ENCODE measurements at places on chromosomes 6 and 20.
A peak's percentile ranks its signal among the peaks of the same experiment; 100 is the strongest.

DNA sequence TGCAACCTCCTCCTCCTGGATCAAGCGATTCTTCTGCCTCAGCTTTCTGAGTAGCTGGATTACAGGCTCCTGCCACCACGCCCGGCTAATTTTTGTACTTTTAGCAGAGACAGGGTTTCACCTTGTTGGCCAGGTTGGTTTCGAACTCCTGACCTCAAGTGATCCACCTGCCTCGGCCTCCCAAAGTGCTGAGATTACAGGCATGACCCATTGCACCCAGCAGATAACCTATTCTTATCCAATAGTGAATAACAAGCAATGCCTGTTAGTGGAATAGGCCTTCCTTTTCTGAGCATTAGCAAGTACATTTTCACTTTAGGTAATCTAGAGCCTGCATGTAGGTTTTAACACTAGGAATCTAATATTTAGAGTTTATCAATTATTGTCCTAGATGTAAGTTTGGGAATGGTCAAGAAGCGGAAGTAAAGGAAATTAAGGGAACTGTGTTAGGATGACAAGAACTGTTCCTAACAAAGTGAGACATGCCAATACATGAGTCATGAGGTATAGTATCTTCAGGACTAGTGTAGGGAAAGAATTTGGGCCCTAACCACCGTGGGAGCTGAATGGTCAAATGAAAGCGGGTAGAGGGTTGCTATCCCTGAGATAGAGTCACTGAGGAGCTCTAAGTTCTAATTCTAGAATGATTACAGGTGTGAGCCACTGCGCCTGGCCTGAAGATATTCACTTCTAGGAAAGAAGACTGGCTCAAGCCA, 15.0 kb downstream of the BLTP3A start:
- no peak for DNase-seq

DNA sequence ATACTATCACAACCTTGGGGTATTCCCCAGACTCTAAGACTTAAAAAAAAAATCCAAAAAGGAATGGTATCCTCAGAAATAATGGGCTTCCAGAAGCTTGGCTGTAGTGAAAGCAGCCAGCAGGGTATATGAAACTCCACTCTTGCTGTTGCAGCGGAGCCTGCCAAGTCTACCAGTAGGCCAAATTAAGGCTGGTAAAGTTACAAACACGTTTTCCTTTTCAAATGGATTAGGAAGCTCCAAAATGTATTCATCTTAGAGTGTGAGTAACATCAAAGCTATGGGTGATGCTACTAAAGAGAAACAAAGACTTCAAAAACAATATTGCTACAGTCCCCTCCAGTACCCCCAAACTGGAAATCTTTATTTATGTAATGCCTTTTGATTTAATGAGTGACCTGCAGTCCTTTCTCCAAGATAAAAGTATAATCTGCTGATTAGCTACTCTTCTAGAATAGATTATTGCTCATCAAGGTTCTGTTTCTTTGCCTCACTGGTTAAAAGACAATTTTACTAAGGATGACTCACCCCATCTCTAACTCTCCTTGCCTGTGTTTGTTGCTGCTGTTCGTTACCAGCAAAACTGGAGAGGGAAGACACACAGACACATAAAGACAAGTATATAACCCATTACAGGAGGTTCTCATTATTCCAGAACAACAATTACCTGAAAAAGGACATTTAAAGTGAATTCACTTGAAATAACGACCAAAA, 84.9 kb downstream of the BTBD9 start:
- peak; percentile 11 for DNase-seq

DNA sequence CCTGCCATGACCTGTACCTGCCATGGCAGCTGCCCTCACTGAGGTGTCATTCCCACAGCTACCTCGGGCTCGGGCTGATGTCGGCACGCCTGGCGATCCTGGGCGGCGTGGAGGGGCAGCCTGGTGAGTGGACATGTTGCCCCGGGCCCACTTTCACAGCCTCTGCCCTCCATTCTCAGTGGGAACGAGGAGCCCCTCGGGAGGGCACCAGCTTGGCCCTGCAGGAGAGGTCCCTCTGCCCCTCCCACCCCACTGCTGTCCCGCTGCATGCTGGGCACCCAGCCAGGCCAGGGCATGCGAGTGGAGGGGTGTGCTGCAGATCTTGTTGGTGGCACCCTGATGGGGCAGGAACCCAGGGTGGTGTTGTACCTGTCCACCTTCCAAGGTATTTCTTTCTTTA, 23.0 kb downstream of the ENTPD6 start:
- DNase-seq = no peak

GRCh38 chr6:123380257-123380656, 256.5 kb downstream of the TRDN start:
- DNase-seq = peak; percentile 68

GRCh38 chr6:129280749-129281148, 397.8 kb downstream of the LAMA2 start:
- no peak for DNase-seq

GRCh38 chr6:69696273-69696672, 100.5 kb downstream of the LMBRD1 start:
- DNase-seq = no peak

- DNase-seq = no peak
Observed at GRCh38 chr6:170026751-170027646, 263.9 kb downstream of the DLL1 start.

DNA sequence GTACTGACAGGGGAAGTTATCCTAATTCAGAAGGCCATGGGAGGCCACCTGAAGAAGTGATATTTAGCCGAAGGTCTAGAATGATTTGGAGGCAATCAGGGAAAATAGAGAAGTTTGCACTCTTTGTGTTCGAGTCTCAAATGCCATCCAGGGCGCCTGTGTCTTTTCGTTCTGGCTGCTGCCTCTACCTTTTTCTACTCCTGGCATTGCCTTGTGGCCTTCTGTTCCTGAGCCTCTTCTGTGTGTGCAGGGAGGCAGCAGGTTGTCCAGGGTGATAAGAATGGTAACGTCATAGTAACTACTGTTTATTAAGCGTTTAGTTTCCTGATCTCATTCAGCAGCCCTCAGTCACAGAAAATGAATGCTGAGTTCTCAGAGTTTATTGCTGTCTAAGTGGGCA, 252.1 kb downstream of the FARS2 start:
- DNase-seq = no peak

DNA sequence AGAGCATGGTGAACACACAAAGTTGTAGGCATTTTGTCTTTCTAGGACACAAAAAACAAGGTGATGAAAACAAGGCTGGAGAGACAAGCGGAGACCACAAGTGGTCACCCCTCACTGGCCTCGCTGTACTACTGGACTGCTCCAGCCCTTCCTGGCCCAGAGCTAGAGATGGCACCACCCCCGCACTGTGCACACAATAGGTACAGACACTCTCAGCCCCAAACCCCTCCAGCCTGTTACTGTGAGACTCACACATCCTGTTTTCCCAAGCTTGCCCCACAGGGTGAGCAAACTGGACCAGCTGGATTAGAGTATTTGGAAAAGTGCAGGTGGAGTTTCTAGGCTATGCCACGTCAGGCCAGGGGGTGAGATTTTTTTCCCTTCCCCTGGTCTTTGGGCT, 8.4 kb upstream of the ZSWIM1 start:
- no peak for DNase-seq

- DNase-seq = no peak
Observed at GRCh38 chr6:25486550-25486949, 165.5 kb upstream of the SCGN start.

DNA sequence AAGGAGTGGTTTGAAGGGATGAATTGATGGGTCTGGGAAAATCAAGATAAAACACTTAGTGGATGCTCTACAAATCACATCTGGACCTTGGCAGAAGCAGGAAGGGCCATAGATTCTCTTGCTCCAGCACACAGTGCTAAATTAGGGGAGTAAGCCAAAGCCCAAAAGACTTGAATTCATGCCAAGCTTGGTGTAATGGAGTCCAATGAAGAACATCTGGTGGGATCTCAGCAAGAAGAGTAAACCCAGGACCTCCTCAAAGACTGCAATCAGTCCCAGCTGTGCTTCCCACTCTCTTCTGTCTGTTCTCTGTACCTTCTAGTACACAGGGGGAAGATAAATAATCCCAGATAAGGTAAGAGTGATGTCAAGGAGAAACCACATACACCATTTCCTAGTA, 683.4 kb downstream of the RNF144B start:
- DNase-seq = no peak

DNA sequence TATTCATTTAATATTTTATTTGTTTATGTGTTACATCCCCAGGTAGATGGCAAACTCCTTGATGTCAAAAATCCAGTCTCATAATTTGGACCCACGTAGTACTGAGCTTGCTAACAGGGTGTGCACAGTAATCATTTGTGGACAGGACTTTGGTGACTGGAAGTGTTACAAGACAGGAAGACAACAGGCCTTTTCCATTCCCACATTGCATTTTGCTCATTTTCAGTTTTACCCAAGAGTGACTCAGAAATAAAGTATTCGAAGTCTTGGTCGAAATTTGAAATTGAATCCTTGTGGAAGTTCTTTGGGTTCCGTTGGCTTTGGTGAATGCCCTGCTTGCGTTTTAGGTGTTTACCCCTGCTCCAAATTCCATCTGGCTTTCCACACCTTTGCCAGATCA, 63.0 kb upstream of the THBS2 start:
- DNase-seq = no peak

DNA sequence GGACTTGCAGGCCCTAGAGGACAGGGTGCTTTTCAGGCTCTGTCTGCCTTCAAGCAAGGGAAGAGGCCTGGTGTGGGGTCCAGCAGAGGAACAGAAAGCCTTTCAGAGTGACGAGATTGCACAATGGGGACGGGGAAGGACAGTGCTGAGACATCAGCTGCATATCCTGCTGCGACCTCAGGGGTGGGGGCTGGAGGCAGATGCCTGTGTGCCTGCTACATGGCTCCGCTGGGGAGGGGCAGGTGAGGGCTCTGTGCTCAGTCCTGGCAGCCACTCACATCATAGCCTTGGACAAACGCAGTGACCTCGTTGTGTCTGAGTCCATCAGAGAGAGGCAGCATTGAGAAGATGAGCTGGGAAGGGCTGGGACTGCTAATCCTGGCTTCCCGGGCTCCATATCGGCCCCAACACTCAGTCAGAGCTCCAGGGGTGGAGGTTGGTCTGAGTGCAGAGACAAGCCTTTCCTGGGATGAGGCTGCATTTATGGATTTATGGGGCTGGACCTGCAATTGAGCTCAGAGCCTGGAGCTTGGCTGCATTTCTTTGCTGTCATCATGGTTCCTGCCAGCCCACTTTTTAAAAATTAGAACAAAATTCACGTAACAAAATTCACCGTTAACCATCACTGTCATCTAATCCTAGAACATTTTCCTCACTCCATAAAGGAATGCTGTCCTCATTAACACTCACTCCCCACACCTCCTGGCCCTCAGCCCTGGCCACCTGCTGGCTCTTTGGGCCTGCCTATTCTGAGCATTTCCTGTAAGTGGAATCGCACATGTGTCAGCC, 196.9 kb upstream of the SLC24A3 start:
- DNase-seq = no peak

DNA sequence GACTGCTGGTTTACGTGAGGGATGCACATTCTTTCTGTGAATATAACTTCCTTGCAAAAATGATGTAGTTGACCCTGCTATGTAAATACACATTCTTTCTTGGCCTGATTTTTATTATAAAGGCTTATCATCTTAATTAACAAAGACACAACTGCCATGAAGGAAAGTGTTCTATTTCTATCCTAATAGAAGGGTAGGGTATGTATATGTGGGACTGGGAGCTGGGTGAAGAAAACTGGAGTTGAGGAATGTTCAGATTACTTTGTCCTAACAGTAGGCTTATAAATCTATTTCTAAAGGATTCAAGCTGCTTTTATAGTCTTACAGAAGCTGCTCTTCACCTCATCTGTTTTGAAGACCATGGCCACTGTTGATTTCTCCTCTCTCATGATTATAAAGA, 76.5 kb upstream of the RGS17 start:
- no peak for DNase-seq

DNA sequence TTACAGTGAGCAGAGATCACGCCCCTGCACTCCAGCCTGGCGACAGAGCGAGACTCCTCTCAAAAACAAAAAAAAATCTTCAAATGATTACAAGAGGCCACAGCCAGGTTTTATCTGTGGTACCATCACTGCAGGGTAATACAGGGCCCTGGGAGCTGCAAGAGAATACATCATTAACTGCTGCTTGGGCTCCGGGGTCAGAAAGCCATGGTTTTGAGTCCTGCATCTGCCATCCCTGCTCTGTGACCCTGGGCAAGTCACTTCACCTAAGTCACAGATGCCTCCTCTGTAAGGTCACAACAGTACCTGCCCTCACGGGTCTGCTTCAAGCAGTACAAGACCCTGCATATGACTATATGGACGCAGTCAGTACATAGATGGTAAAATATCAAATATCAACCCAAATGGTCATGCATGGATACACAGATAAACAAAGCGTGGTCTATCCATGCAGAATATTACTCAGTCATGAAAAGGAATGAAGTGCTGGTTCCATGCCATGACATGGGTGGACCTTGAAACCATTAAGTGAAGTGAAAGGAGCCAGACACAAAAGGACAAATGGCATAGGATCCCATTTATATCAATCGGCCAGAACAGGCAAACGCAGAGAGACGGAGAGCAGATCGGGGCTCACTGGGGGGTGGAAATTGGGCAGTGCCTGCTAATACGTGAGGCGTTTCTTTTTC, 83.6 kb downstream of the NFATC2 start:
- DNase-seq = no peak

GRCh38 chr6:33413241-33414120, 2.7 kb downstream of the PHF1 start:
- no peak for DNase-seq

GRCh38 chr6:89963391-89963790, 69.1 kb downstream of the GJA10 start:
- DNase-seq = no peak

- peak; percentile 39 for DNase-seq
Observed at GRCh38 chr6:91317247-91317835, 730.5 kb upstream of the MAP3K7 start.

DNA sequence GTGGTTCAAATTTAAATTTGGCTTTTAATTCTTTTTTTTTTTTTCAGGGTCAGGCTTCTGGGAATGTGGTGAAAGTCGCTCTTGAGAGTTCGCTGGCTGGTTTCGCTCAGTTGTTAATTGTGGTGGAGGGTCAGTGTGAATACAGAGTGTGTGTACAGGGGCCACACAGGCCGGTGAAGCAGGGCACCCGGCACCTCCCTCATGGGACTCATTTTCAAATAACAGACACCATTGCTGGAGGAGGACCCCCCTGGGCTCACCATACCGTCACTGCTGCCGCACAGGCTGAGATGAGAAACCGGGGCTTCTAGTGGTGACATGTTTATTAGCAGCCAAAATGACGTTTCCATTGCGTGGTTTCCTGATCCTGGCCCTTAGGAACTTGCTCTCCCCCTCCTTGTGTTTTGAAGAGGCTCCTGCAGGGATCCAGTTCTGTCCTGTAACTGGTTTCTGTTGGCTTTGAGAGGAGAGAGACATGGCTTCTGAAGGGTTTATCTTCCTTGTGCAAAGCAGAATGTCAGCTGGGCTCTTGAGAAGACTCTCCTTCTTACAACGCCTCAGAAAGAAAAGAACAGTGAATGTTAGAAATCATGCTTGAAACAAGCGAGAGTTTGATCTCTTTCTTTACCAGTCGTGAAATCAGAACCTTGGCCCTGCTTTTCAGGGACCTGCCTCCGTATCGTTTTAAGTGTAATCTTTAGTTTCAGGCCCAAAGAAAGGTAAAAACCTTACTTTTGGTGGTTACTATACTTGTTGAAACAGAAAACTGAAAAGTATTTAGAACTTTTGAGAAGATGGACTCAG, 37.8 kb downstream of the DUSP22 start:
- DNase-seq = peak; percentile 65

GRCh38 chr6:26304797-26305640, 60.0 kb upstream of the BTN3A2 start:
- DNase-seq = peak; percentile 80

- DNase-seq = no peak
Observed at GRCh38 chr6:29681811-29682210, 859 bp upstream of the ZFP57 start.

All from GM23338 (cell line).